ENCODE measurements at places on chromosomes 12 and 14.

- DNase-seq = no peak
These were observed 3.0 kb downstream of the FOXJ2 start for GRCh38 chr12:8035440-8036010.

- no peak for DNase-seq
These were observed 76.2 kb downstream of the KIF26A start for GRCh38 chr14:104214431-104215218.

- DNase-seq = no peak
These were observed 83.0 kb downstream of the CPSF2 start for GRCh38 chr14:92204792-92205191.

GRCh38 chr14:23450379-23450778 is 14.9 kb upstream of the MYH7 start:
- DNase-seq = no peak

DNA sequence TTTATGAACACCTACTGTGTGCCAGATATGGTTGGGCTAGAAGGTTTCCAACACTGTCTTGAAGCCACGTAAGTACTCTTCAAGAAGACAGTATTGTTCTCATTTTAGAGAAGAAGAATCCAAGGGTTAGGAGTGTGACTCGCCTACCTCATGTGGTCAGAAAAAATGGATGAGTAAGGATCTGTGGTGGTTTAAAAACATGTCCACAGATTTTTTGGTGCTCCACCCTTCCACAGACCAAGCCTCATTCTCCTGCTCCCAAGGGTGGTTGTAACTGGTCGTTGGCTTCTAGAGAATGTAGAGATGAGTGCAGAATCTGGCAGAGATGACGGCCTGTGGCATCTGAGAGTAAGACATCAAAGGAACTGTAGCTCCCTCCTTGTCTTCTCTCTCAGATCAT is 30.3 kb upstream of the TTC7B start:
- no peak for DNase-seq

DNA sequence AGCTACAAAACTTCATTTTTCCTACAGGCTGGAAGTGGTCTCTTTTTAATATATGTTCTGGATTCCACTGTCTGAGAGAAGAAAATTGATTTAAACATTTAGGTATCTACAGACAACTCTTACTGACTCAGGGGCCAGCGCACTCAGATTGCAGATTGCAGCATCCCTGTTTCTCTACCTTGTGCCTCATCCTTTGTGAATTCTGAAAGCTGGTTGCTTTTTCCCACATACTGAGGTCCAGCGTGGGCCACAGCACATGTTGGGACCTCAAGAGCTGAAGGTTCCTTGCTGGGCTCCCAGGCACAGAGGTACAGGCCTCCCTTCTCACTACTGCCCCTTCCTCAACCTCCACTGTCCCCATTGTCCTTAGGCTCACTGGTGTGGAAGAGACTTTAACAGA is 101.7 kb upstream of the CCDC175 start:
- no peak for DNase-seq

DNA sequence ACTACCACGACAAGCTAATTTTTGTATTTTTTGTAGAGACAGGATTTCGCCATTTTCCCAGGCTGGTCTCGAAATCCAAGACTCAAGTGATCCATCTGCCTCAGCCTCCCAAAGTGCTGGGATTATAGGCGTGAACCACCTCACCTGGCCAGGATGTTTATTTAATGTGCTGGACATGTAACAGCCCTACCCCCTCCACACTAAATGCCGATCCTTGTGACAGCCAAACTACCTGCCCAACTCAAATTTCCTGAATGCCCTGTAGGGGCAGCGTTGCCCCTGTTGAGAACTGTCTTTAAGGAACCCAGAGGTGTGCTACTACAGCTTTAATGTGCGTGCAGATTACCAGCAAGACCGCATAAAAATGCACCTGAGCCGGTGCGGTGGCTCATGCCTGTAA is 48.1 kb downstream of the KCNK13 start:
- no peak for DNase-seq

GRCh38 chr12:131381716-131382430 is 329.0 kb upstream of the SFSWAP start:
- DNase-seq = no peak

DNA sequence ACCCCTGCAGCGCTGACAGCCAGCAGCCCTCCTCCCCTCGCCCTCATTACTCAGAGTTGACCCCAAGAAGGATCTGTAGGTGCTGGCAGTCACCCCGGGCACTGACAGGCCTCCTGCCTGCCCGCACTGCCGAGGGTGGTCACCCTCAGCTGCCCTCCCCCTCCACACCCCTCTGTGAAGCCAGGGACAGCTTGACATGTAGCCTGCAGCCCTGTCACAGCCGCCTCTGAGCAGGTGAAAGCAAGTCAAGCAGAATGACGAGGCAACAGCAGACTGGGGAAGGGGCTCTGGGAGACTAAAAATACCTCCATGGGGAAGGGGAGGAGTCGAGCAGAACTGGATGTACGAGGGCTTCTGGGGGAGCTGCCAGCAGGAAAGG is 178.1 kb downstream of the DPF3 start:
- no peak for DNase-seq
